ENCODE measurements at places on chromosomes 2 and 18.

GRCh38 chr2:210388148-210388547, 73.2 kb upstream of the MYL1 start:
- DNase-seq = no peak

GRCh38 chr2:181857483-181857882, 34.0 kb upstream of the ITPRID2 start:
- DNase-seq = no peak

DNA sequence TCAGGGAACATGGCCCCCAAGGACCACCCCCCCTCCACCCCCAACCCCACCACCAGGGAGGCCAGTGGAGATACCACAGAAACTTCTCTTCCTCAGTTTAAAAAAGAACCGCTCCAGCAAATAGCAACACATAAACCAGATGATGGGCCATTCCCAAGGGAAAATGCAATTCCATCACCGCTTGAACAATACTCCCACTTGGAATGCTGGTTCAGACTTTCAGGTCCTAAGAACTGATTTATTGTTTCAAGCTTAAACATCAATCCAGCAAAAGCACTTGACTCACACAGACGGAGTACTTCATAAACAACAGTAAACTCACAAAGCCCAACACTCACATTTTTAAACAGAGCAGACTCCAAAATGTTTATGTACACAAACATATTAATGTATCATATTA, 6.9 kb downstream of the HDAC4 start:
- no peak for DNase-seq

DNA sequence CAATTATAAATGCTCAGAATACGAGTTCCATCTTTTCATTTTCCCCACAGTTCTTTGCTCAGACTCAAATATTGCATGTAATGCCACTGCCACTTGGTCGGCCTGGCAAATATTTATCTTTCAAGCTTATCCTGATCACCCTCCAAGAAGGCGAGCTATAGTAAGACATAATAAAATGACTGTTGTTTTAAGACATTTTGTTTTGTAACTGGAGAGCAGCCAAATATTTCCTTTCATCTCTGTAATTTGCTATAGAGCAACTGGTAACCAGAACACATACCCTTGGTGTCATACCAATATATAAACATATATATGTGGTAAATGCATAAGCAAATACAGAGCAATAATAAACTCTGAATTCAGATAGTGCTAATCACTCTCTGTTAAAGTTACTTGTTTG, 7.3 kb upstream of the ATL2 start:
- no peak for DNase-seq

DNA sequence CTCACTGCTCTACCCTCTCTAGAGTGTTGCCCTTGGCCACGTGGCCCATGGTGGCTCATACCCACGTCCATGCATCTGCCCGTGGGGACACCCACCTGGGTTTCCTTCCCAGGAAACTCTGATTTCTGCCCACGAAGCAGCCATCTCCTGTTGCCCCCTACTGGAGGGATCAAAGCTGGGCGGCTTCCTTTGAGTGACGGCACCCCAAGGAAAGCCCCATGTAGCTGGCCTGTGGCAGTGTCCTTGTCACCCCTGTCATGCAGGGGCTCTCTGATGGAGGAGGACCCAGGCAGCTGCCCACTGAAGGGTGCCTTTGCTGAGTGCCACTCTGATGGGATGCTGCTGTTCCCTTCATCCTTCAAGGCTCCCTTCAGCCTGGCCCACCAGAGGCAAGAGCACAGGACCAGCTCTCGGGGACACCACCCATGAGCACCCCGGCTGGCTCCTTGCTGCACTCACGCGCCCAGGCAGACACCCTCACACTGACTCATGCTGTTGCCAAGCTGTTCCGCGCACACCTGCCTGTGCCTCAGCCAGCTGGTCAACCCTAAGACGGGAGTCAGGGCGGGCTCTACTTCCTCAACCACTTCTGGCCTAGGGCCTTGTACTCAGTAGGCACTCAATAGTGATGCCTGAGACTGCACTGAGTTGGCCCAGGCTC, 101.1 kb downstream of the CTIF start:
- DNase-seq = no peak

DNA sequence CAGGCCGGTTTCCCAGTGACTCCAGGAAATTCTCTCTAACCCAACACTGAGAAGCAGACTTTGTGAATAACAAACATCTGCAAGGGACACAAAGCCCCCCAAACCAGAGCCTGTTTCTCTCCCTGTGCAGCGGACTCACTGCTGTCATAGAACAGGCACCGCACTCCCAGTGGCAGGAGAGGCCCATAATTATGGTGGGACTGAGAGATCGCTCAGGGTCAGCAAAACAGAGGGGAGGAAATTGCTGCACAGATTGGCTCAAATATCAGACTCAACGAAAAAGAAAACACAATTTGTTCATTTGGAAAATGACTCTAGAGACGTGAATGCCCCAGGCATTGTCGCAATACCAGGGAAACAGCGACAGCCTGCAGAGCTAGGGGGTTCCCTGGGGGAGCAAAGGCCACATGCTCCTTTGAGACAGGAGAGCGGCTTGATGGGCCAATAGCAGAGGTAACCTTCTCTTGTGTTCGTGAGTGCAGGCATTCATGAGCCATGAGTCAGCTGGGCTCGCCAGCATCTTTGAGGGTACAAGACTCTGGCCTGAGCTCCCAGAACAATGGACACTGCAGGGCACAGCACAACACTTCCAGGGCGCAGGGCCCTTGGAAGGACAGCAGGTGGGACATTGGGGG, 143.3 kb upstream of the KLHL29 start:
- DNase-seq = no peak

GRCh38 chr2:6909431-6910385, 7.5 kb upstream of the RNF144A start:
- no peak for DNase-seq

GRCh38 chr2:209577376-209578357, 153.8 kb downstream of the MAP2 start:
- DNase-seq = peak; percentile 27

All from NCI-H446 treated with DMSO at 0.1 percent for 48 hours (cell line).